ENCODE measurements at places on chromosomes 1 and 21.

DNA sequence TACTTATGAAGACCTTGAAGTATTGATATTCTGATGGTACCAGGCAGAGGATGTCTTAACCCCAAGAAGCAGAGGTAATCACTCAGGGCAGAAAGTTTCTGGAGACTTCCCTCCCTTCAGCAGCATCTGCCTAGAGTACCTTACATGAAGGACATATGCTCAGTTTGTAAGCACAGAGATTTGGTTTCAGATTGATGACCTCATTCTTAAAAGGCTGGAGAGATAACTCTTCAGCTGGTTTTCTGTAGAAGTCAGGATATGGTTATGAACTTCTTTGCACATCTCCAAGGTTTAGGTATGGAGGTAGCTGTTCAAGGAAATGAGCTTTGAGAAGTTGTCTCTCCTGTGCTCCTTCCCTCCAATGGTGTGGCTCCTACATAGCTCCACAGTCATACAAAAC lies 148.7 kb downstream of the HHIPL2 start:
- no peak for DNase-seq

GRCh38 chr1:90717665-90718410 lies 736 bp upstream of the BARHL2 start:
- no peak for DNase-seq

- DNase-seq, result no peak
Measured at GRCh38 chr21:44927587-44928461, 7.1 kb upstream of the ITGB2 start.

DNA sequence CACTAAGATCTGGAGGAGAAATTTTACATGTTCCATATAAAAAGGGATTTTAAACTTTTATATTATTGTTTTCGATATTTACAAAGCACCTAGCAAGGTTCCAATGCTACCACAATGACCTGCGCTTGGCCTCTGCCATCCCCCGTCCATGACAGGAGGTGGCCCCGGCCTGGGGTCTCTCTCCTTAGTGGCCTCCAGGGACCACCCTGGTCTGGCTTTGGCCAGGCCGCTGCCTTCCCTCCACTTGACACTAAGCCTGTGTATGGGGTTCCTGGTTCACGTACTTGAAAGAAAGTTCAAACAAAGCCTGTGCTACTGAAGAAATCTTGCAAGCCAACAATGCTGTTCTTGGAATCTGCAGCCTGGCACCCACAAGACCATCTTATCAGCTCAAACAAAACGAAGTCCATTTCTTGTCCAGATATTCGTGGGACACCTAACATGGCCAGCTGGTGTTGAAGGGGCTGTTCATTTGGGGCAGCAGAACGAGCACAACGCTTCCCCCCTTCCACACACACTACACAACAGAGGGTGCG lies 12.8 kb downstream of the PRDM15 start:
- no peak for DNase-seq

DNA sequence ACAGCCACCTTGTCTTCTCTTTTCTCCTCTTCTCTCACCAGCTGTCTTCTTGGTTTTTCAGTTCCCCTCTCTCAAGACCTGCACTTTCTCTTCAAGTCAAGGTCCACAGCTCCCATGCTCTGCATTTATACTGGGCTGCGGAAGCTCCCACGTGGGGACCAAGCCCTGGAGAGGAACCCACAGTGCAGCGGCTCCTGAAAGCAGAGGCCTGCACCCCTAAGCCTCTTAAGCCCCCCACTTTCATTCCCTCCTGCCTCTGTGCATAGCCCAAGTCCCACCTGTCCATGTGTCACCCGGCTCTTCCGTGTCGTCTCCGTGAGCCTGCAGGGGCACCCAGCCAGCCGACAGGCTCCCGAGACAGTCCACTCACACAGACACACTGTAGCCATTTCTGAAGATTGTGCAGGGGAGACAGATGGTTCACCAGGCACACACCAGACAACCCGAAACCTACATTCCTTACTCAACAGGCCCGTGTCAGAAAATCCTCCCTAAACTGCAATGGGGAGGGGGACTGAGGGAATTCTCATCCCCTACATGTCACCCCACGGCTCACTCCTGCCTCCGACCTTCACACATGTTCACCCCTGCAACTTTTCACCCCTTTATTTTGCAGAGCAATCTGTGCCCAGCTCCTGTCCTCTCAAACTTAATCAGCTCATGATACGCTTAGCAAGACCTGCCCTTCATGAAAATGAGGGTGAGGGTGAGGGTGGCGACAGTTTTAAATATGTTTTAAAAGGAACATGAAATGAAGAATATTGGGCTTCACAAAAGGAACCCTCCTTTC lies 6.3 kb downstream of the MX2 start:
- no peak for DNase-seq

DNA sequence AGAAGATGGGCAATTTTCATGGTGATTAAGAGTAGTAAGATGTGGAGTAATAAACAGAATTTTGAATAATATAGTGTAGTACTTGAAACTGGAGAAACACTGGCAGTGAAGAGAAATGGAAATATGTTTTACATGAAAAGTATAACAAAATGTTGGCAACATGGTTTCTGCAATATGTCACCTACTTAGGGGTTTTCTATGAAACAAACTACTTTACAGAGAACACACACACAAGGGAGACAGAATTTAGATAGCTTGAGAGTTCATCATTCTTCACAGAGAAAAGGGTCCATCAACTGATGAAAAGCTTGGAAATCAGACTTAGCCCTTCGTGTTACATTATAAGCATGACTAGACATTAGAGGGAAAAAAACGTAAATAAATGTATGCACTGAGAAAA lies 135.2 kb downstream of the EIF4G3 start:
- no peak for DNase-seq

- no peak for DNase-seq
Measured at GRCh38 chr1:98253145-98253544, 332.3 kb upstream of the DPYD start.

DNA sequence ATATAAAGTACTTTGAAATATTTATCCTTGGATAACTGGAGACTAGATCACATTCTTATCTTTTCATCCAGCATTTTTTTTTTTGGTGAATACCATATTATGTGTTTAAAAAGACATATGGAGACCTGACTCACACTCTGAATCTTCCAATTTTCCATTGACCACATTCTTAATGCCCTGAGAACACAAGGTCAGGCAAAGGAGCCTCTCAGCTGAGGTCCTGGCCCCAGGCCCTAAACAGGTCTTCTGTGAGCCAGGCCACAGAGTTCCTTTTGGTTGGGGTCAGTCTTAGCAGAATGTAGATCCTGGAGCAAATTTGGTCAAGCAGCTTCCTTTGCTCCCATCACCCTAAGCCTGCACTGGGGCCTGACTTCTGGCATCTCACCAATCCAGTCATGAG lies 390.1 kb upstream of the ST6GALNAC5 start:
- no peak for DNase-seq

GRCh38 chr21:36479415-36480402 lies at the start of gene CLDN14:
Gene CLDN14, minus strand, starts transcription at chr21:36480122. Its CDS starts 18,427 bp downstream, at chr21:36461695.
- no peak for DNase-seq

DNA sequence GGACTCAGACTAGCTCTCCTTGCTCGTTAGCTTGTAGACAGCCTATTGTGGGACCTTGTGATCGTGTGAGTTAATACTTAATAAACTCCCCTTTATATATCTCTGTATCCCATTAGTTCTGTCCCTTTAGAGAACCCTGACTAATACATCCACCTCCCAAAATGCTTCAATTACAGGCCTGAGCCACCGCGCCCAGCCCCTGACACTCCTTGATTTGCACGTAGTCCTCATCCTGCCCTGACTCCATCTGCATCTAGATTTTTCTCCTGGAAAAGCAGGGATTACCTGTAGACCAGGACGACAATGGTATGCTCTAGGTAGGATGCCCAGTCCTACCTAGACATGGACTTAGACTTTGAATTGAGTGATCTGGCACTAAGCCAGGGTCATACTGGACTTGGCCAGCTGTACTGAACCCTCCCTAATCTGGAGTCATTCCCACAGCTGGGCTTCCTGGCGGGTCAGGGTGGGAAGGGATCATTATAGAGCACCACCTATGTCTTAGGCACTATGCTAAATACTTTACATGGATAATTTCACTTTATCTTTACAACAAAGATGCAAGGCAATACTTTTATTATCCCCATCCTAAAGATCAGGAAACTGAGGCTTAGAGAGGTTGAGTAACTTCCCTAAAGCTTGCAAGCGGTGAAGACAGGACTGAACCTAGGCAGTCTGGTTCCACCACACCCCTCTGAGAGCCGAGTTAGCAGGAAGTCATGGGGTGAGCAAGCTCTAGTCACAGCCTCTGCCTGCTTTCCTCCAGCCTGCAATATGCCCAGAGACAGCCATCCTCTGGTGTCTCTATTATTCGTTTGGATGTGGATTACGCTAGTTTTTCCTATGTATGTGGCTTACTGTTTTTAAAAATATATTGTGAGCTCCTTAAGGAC lies 89.4 kb downstream of the DTL start:
- DNase-seq, result no peak

DNA sequence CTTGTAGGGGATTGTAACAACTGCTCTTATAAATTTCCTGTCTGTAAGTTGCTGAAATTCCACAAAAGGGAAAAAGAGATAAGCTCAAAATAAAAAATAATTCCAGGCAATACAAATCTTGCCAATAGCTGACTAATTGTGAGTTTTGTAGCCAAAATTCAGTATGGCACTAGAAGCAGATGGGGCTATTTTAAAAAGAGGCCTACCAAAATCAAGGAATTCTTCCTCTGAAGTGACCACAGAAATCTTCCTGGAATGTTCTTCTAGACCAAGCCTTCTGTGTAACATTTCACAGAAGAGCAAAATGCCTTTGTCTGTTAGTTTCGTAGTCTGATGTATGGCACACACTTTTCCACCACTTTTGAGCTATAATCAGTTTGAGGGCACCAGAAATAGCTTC lies 127.6 kb downstream of the CYYR1 start:
- no peak for DNase-seq

DNA sequence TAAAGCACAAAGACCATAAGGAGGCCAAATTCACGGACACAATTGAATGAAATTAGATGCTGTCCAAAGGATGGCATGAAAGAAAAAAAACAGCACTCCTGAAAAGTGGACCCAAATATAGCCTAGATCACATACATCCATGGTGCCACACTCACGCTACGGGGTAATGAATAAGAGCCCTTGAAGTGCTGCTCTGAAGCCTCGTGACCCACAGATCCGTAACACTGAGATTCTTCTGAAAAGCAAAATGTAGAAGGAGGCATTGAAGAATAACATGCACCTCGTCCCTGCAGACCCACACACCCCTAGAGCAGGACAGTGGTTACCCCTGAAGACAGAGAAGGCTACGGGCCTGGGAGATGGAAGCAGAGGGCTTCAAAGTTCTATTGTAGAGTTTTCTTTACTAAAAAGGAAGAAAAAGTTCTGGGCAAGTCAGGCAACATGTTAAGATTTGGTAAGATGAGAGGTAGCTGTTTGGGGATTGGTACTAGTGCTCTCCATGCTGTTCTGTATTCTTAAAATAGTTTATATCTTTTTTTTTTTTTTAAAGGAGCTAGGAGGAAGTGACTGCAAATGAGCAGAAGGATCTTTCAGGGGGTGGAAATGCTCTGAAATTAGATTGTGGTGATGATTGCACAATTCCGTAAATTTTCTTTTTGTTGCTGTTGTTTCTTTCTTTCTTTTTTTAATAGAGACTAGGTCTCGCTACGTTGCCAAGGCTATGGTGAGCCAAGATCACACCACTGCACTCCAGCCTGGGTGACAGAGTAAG lies 4.1 kb upstream of the ITGB2 start:
- DNase-seq, result no peak

DNA sequence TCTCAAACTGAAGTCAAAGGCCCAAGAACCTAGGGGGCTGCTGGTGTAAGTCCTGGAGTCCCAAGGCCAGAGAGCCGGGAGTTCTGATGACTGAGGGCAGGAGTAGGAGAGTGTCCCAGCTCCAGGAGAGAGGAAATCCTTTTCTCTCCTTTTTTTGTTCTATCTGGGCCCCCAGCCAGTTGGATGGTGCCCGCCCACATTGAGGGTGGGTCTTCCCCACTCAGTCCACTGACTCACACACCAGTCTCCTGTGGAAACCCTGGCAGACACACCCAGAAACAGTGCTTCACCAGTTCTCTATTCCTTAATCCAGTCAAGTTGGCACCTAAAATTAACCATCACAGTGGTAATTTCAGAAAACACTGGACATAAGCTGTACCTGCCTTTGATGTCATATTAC lies 12.7 kb upstream of the WDR26 start:
- no peak for DNase-seq

GRCh38 chr21:37257967-37258877 lies 8.9 kb downstream of the VPS26C start:
- peak; percentile 34 for DNase-seq

DNA sequence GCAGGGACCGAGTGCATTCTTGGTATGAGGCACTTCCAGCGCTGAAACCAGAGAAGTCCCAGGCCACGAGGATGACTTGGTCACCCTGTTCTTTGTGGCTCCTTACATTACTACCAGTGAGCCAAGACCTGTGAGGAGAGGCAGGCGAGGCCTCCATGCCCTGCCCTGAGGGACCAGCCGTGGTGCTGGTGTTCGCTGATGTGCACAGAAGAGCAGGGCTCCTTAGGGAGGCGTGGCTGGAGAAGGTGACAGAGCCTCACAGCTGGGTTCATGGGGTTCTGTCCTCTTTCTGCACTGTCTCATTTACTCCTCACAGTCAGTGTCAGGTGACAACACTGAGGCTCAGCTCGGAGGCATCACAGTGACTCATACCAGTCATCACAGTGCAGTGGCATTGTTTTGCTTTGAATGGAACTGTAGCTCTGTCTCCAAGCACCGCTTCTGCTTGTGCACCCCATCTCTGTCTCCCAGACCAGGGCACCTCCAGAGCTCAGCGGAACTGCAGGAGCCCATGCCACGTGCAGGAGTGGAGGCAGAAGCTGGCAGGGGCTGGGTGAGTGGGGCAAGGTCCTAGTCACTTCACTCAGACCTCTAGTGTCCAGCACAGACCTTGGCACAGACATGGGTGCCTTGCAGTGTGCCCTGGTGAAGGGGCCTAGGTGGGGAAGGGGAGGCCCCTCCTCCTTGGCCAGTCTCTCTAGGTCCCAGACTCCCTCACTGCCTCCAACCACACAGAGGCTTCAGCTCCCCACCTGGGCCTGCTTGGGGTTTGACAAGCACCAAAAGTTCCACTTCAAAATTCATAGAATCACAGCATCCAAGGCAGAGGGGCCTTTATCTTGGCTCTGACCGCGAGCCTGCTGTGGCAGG lies 310.9 kb downstream of the MATN1 start:
- DNase-seq, result no peak

GRCh38 chr1:33740040-33740744 lies 123.7 kb upstream of the HMGB4 start:
- no peak for DNase-seq

DNA sequence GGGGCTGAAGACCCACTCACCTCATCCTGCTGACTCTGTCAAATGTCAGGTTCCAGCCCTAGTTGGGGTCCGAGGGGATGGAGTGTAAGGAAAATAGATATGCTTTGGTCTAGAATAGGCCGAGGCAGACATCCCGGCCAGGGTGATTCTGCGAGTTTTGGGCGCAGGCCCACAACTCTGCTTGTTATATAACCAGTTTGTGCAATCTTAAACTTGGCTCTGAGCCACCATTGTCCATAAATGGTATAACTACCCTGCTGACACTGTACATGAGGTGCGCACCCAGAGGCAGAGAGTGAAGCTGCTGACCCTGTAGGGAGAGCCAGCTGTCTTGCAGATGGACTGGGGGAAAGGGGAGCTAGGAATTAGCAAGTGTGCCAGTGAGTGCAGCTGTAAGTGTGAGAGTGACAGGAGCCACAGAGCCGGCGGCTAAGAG lies 1388.8 kb downstream of the AMY1C start:
- peak; percentile 42 for DNase-seq

All from NCI-H2029 treated with DMSO at 0.1 percent for 48 hours (cell line).